CD4-positive, CD25-positive, alpha-beta regulatory T cell (primary cell): ENCODE measurements at places on chromosomes 1 and 21. TPM values are rescaled to one million over a fixed set of nuclear protein-coding genes. Genes with fewer than 3 reads are reported as not detected.

- no peak for DNase-seq
Observed at GRCh38 chr1:7299994-7300393, 471.1 kb upstream of the VAMP3 start.

GRCh38 chr1:17576519-17576853 lies 37.0 kb downstream of the ARHGEF10L start:
- DNase-seq = no peak

The NBPF6 gene
- total RNA-seq = not detected

- no peak for DNase-seq
Observed at GRCh38 chr1:100076319-100076718, 56.4 kb downstream of the SASS6 start.

DNA sequence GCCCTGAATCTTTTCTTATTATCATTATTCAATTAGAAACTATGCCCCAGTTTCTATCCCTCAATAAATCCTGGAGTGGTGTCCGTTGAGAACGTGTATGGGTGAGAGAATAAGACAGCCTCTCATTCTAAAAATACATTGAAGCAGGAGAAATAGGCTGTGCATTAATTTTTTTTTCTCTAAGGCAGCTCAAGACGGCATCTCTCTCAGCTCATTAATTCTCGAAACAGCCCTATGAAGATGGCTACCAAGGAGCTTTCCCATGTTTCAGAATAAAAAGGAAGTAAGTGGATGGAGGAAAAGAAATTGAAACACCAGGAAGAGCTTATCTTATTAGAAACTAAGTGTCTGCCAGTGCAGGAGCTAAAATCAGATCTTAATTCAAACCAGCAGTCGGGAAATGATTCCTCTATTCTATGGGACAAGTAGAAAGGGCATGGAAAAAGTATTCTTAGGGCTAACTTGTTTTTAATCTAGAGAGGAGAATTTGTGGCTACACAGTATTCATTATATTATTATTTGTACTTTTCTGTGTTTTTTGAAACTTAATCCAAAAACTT lies 347.1 kb upstream of the PLD5 start:
- DNase-seq = no peak

The LCE6A gene
- not detected for total RNA-seq

DNA sequence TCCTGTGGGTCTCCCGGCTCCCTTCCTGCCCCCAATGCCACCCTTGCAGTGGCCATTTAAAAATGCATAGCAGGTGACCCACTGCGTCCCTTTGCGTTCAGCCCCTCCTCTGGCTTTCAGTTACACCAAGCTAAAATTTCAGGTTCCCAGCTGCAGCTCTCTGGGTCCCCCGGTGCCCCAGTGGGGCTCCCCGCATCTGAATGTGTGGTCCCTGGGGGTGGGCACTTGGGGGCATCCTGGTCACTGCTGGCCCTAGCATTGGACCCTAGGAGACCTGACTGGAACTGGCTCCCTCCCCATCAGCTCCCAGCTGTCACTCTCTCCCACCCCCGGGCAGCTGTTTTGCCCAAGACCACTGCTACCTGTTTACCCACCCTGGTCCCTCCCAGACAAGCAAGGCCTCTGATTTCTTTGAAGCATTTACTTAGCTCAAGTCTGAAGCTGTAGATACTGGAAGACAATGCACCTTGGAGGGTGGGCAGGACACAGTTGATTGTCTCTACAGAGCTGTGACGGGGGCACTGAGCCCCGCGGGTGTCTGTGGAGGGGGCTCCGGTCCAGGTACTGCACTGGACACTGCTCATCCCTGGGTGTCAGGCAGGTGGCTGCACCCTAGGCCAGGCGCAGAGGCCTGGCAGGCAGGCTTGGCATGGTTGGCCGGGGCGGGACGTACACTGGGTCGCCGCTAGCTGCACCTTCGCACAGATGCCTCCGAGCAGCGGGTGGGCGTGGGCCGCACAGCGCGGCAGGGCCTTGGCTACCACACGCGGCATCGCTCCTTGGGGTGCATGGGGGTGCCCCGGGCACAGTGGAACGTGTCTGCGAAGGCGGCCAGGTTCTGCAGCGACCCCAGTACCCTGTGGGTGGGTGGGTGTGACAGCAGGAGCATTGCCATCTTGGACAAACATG lies 3.9 kb downstream of the PRXL2B start:
- DNase-seq = no peak

GRCh38 chr1:1051127-1051810 lies 22.8 kb downstream of the RNF223 start:
- DNase-seq = no peak
